Urinary bladder (tissue), 4 donors: ENCODE measurements at places on chromosomes 16 and 17. TPM values are rescaled to one million over a fixed set of nuclear protein-coding genes. Genes with fewer than 3 reads are reported as not detected.

GRCh38 chr16:66388350-66389139, 22.1 kb downstream of the CDH5 start:
- DNase-seq, result no peak

- no peak for DNase-seq
Observed at GRCh38 chr16:80344570-80344969, 196.2 kb upstream of the DYNLRB2 start.

GRCh38 chr16:81646561-81646960, 132.5 kb upstream of the PLCG2 start:
- DNase-seq, result no peak

GRCh38 chr16:2154533-2155090, 970 bp upstream of the TRAF7 start:
- no peak for DNase-seq

DNA sequence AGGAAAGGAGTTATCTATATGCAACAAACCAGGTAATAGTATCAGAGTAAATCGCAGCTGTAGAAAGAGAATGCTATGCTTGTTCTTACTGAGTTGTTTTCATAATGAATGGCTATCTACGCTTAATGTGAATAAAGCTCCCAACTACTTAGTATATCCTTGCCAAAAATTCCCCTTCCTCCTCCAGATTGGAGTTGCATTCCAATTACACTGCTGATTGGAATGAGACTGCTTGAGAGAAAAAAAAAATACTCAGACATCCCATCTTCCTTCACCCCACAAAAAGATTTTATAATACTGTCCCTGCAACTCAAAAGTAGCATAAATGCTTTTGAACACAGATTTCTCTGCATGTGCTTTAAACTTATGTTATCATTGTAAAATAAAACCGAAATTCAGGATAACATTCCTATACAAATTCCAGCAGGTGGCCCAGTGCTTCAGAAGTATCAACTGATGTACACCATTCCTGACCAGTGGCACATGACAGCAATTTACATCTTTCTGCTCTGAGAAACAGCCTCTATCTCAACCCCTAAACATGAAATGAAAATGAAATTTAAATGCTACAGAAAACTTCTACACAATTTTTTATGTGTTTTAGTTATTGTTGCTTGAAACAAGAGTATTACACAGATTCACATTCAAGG, 47.0 kb downstream of the SMURF2 start:
- peak; percentile 25 for DNase-seq

DNA sequence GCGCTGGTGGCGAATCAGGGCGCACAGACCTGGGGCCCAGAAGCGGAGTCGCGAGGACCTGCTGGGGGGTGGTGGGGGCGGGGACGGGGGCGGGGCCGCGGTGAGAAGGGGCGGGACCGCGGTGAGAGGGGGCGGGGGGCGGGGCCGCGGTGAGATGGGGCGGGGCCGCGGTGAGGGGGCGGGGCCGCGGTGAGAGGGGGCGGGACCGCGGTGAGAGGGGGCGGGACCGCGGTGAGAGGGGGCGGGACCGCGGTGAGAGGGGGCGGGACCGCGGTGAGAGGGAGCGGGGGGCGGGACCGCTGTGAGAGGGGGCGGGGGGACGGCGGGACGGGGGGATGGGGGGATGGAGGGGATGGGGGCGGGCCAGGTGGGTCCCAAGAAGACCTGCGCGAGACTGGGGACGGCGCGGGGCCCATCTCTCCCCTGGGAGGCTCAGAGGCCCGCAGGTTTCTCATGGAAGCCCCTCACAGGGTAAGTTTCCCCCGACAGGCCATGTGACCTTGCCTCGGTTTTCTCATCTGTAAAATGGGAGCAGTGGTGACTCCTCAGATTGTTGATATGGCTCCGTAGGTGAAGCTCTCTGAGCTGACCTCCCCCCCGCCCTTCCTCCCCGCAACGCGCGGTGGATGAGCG, 28.6 kb upstream of the DBNDD1 start:
- no peak for DNase-seq

DNA sequence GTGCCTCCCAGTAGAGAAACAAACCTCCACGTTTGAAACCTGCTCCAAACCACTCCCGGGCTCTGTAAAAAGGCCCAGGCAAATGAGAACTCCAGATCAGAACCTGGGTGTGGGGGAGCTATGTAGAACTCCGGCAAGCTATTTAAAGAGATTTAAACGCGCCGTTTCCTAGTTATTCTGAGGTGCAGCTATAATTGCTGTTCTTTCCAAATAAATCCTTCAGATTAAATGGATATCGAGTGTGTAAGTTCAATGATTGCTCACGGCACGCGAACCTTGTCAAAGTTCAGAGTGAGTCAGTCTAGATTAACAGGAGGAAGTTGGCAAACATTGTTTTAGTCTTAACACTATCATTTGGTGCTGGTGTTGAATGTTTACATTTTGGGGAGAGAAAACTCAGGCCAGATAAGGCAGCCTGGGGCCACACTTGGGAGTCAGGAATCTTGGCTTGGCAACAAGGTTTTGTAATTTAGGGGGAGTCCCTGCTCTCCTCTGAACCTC, 92.9 kb upstream of the SALL1 start:
- no peak for DNase-seq

GRCh38 chr17:28328325-28328724, 6.9 kb downstream of the IFT20 start:
- no peak for DNase-seq

DNA sequence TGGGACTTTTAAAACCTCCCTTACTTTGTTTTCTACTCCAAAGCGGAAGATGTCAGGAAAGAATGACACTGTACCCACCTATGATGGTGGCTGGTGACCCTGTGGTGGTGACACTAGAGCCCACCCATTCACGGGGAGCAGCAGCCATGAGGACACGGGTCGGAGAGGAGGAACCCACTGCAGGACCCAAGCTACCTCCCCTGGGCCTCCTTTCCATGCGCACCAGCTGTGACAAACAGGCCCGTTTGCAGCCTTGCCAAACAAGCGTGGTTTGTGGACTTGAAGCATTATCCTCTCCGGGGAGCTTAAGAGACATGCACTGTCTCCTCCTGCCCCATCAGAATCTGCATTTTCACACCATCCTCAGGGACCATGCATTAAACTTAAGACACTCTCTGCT, 85.6 kb downstream of the ZFHX3 start:
- no peak for DNase-seq

- no peak for DNase-seq
Observed at GRCh38 chr17:80260069-80260535, 550 bp upstream of the RNF213 start.

GRCh38 chr17:28871056-28871579, 16.3 kb downstream of the ERAL1 start:
- no peak for DNase-seq

DNA sequence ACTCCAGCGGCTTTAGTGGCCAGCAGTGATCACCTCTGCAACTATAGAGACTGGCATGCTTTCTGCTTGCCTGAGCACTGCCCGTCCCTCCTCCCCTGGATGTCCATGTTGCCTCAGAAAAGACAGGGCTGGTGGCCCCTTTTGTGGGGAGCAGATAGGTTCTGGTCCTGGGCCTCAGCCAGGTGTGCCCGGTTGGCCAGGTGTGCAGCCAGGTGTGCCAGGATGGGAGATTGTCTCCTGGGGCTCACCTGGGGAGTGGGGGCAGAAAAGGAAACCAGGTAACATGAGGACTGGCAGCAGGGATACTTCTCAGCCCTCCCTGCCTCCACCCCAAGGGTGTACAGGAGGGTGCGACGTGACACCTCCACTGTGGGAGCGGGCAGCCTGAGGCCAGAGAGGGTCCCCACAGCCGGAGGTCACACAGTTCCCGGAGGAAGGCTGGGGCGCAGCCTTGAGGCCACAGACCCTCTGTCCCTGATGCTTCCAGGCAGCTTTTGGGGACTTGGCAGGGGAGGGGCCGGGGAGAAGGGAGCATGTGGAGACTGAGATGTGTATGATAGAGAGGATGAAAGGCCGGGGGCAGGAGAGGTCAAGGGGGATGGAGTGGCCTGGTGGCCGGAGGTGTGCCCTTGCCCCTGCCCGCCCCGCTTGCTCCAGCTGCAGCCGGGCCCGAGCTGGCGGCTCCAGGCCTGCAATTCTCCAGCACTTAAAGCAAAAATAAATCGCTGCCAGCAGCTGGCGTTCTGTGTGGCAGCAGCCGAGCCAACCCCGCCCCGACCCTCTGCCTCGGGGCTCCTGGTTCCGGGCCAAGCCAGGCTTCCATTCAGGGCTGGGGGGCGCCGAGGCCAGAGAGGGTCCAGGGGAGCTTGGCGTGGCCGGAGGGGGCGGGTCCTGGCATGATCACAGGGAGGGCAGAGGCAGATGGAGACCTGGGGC, 6.7 kb downstream of the KCNJ12 start:
- DNase-seq, result no peak

The P2RX1 gene
- polyA plus RNA-seq, result 126 TPM

The DPEP3 gene
- 0.09 TPM for polyA plus RNA-seq

The FBXW10B gene
- polyA plus RNA-seq, result 0.52 TPM

The NOXO1 gene
- polyA plus RNA-seq, result 0.16 TPM

The TEKT5 gene
- polyA plus RNA-seq, result 0.19 TPM

The CCDC200 gene
- not detected for polyA plus RNA-seq
